Suppressor macrophage treated with lipopolysaccharide for 4 hours (primary cell): ENCODE measurements at places on chromosomes 7 and 10.

- DNase-seq, result no peak
Measured at GRCh38 chr7:132009778-132010177, 453.4 kb upstream of the PODXL start.

DNA sequence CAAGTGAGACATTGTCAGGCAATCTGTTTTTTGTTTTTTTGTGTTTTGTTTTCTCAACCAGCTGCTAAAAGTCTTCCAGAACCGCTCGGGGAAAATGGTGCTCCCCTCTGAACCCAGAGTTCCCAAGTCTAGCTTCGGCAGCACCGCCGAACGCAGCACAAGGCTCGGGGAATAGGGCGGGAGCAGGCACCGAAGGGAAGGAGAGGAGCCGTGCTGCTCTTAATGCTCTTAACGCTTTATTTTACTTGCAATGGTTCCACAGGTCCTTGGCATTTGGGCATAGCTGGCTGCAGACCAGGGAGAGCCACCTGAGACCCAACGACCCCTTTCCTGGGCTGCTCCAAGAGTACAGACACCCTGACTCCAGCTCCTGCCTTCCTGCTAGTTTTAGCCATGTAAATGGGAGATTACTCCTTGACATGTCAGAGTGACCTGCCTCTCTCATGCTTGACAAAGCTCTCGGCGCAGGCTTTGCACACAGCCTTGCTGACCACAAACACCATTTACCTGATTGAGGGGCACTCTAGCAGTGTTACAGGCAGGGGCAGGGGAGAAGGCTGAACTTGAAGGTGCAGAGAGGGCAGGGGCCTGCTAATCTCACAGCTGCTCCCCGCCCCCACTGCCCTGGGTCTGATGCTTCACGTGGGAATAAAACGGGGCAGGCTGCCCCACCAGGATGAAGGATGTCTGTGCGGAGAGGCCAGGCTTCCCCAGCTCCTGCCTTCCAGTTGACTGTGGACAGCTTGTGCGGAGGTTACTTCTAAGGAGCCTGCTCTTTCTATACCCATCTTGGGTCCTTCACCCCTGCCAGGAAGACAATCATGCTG, 58.6 kb upstream of the EFCAB10 start:
- no peak for DNase-seq

GRCh38 chr7:111159426-111159825, 68.5 kb downstream of the LRRN3 start:
- no peak for DNase-seq

DNA sequence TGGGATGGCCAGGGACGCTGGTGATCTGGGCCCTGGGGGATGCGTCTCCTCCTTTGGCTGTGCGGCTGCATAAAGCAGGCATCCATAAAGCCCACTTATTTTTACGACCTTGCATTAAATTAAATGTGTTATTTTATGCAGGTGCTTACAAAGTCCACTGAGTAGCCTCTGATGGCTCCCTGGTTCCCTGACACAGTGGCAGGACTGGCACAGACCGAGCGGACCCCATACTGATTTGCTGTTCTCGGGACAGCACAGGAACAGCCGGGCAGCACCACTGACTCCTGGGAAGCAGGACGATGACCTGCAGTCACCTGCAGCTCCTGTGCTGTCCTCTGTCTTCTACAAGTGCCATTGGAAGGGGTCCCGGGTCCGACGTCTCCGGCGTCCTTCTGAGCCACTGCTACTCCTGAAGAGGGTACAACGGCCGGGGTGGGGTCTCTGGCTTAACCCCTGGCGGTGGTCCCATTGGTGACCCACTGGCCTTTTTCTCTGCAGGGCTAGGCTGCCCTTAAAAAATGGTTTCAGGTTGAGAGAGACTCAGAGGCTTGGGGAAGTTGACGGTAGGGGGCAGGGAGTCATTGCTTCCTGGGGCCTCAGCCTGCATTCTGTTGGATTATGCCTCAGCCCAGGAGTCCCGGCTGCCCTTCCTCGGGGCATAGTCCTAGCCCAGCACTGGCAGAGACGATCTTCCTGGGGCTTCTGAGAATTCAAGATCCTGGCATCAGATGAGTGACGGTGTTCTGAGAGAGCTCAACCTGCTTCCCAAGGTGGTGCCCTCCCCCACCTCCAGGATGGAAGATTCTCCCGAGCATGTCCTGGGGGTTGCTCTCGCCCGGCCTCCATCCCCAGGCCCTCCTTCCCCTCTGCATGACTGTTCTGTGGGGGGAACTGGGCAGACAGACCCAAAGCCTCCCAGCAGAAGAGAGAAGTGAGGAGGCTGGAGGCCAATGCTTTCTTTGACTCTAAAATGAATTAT, 330.1 kb downstream of the ADARB2 start:
- DNase-seq, result no peak

- no peak for DNase-seq
Measured at GRCh38 chr7:100572281-100572948, 1.3 kb downstream of the SAP25 start.
